Bronchial epithelial cell (primary cell): ENCODE measurements at places on chromosomes 2 and 18. TPM values are rescaled to one million over a fixed set of nuclear protein-coding genes. Genes with fewer than 3 reads are reported as not detected.
A peak's percentile ranks its signal among the peaks of the same experiment; 100 is the strongest.

Gene GKN1
- total RNA-seq = not detected in 2 replicates

Gene LOXHD1
- not detected in 2 replicates for total RNA-seq

Gene PDE1A
- total RNA-seq = 0.13 and 0.53 TPM in 2 replicates

Gene COLEC11
- 0.26 and 0.38 TPM in 2 replicates for total RNA-seq

Gene SERPINB11
- 1.6 and 9.5 TPM in 2 replicates for total RNA-seq

Gene TMEM247
- not detected in 2 replicates for total RNA-seq

Gene PLEKHM3
- 8.1 and 9.5 TPM in 2 replicates for total RNA-seq

Gene MRO
- total RNA-seq = not detected in 2 replicates

Gene UGT1A8
- under 0.01 TPM in 2 replicates for total RNA-seq

Gene WDR12
- total RNA-seq = 19.5 and 55.0 TPM in 2 replicates

Gene SKOR2
- total RNA-seq = not detected in 2 replicates

Gene ZNF24
- total RNA-seq = 28.5 and 32.9 TPM in 2 replicates

Gene CAD
- 21.6 and 24.3 TPM in 2 replicates for total RNA-seq

- no peak for DNase-seq
These were observed 113.0 kb downstream of the ATP9B start for GRCh38 chr18:79182047-79182713.

- DNase-seq = no peak
These were observed 227.6 kb downstream of the SEPTIN10 start for GRCh38 chr2:109386004-109386695.

- no peak for DNase-seq
These were observed 204.9 kb downstream of the FAM210A start for GRCh38 chr18:13521418-13521817.

GRCh38 chr2:72117718-72118117 lies 29.9 kb downstream of the CYP26B1 start:
- DNase-seq = no peak

- DNase-seq = no peak
These were observed 9.8 kb upstream of the ARID5A start for GRCh38 chr2:96526615-96527285.

- no peak for DNase-seq
These were observed 304.0 kb downstream of the ARHGAP15 start for GRCh38 chr2:143433251-143433650.

DNA sequence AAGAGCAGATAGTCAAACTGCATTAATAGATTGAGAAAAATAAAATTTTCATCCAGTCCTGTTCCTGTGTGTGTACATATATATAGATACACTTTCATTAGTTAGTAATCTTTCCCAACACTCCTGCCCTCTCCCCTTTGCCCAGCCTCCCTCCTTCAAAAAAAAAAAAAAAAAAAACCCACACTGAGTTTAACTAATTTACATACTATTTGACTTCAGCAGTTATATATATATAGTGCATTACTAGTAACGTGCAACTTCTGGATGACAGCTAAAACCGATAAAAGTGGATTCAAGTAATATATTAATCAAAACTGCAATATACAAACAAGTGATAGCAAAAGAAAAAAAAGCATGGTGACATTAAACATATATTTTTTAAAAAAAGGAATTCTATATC lies 1.4 kb downstream of the FIGN start:
- DNase-seq = no peak

DNA sequence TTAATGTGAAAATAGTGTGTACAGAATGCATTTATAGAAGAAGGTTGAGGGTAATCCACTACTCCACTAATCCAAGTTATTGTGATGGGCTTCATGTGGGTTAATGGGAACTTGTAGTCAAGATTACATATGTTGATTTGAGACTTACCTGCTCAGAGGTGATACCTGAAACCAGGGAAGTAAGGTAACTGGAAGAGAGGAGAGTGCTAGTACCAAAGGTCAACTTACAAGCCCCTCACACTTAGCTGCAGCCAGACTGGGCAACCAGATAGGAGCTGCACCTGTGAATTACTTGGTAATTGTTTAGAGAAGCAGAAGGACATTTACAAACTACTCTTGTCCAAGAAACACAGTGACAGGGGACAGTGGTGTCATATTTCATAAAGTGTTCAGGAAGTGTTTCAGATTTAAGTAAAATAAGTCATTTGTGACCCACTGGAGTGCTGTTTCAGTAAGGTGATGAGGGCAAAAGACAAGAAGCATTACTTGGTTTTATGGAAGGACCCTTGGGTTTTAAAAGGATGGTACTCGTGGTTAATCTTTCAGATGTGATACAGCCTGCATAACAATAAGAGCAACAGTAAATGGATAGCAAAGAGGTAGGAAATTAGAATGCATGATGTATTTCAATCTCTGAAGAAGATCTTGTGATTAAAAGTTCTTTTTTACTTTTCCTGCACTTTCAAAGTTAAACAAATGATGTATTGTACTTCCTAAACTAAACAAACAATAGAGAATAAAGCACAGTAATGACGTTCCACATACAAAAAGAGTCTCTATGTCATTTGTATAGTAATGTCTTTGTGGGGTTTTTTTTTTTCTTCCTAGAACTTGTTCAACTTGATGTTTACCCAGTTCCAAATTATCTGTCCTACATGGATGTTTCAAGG lies 189.3 kb downstream of the PHLPP1 start:
- DNase-seq = no peak

DNA sequence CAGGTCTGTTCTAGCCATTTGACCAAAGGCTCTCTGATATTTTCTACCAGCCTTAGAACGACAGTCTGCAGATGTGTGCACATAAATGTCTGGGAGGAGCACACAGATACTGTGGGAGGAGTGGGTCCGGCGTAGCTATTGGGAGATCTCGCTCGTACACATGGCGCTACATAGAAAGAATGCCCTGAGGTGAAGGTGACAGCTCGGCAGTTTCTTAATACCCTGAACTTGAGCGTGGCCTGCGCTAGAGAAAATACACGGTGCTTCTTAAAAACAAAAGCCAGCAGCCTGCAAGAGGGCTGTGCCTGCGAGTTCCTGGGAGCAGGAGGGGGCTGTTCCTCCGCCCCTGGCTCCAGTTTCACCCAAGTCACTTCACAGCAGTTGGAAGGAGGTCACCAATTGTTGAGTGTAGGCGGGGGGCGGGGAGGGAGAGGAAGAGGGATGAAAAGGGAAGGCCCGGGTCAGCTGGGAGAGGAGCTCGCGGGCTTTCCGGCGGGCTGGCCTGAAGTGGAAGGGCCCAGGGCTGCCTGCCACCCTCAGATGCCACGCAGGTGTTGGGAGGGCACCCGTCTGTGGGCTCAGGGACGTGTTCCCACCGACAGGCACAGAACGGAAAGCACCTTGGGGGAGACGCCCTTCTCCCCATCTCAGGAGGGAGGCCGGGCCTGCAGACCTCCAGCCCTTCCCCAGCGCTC lies 124.7 kb upstream of the ZNF516 start:
- DNase-seq = no peak

DNA sequence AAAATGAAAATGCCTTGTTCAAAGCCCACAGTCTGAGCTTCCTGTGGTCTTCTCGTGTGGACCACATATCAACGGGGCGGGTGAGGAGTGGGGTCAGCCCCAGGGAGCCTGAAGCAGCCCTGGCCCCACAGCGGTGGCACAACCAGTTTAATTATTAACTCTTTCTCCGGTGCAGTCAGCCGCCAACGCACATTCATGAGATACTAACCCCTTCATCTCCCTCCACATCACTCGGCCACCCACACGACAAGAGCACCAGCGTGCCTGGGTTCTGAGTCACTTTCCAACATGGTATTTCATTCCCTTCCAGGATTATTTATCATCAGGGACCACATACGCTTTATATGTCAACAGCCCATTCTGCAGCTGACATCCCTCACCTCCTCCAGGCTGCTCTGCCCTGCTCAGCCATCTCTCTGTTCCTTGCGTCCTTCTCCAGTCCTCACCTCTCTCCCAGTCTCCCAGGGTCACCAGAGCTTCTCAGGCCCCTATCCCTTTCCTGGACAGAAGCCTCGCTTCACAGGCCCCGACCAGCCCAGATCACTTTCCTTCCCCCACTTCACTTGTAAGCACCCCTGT lies 48.0 kb upstream of the ID2 start:
- peak; percentile 6 for DNase-seq

GRCh38 chr2:201707753-201708152 lies 9.3 kb upstream of the MPP4 start:
- peak; percentile 24 for DNase-seq

- DNase-seq = no peak
These were observed 115.9 kb upstream of the TANK start for GRCh38 chr2:161044095-161044865.

DNA sequence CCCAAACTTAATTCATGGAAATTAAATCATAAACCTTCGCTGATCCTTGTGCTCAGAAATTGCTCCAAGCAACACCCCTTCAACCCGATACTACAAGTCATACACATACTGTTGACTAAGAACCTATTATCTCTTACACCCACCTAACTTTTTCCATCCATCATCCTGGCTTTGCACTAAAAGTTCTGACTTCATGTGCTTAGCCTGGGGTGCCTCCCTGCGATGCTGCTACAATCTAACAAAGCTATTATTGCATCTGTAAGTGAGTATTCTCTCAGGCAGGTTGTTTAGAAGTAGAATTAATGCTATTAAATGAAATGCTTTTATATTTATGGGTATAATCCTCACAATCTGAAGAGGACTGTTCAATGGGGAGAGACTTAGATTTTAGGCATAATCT lies 619.8 kb downstream of the CCDC85A start:
- DNase-seq = no peak

GRCh38 chr2:11579867-11580659 lies 46.2 kb downstream of the GREB1 start:
- no peak for DNase-seq

- peak; percentile 29 for DNase-seq
These were observed 1.6 kb downstream of the NCOA1 start for GRCh38 chr2:24492421-24493279.

DNA sequence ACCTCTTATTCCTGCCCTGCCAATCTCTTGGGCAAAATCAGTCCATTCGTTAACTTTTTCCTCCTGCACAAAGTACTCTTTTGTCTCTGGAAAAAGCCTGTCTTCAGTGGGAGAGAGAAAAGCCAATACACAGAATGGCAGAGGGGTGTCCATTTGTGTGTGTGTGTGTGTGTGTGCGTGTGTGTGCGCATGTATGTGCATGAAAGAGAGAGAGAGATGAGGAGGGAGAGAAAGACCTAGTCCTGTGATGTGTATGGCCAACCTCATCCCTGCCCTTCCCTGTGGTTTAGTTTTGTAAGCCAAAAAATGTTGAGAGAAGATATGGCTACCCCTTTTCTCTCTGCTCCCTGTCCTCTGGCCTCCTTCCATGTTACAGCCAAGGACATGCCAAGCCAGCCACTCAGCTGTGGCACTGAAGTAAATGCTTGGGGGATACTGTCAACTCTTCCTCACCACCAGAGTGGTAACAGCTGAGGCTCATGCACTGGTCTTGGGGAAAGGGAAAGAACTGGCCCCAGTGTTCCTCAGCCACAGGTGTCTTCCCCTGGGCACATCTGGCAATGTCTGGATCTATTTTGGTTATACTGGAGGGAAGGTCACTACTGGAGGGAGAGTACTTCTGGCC lies 10.6 kb downstream of the SLC4A5 start:
- no peak for DNase-seq

DNA sequence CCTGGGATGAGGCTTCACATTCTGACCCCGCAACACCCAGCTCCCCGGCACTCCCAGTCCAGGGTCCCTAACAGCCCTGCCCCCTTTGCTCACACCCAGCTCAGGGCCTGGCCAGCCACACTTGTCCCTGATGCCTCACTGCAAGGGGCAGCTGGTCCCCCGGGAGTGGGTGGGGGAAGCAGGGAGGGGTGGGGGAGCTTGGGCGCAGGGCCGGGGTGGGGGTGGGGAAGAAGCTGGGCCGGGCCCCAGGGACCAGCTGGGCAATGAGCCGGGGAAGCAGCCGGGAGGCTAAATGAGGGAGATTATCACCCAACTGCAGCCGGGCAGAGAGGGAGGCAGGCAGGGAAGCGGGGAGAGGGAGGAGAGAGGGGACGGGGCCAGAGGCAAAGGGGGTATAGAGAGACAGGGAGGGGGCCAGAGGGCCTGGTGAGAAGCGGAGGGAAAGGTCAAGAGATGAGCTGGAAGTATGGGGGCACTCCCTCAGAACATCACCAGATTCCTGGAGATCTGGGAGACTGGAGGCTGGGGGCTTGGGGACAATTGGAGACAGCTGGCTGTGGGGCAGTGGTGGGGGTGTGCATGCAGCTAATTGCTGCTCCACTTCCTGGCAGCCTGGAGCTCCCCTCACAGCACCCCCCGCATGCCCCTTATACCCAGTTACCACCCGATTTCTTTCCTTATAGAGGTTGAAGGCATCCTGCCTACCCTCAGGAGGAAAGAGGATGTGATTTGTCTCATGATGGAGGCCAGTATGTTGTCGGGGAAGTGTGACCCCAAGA lies 2.5 kb upstream of the ASIC4 start:
- DNase-seq = no peak

DNA sequence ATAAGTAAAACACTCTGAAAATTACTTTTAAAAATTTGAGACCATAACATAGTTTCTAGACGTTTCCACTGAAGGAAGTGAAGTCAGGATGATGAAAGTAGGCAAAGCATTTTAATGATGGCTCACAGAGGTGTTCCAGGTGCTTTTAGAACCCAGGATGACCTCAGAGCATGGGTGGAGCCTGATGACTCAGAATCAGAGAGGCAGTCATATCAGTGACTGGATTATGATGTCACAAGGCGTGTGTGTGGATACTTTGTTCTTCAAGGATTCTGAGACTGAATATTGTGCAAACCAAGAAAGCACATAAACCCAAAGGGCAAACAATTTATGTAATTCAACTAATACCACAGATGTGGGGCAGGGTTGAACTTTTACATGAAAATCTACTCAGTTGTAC lies 208.0 kb upstream of the FBXO11 start:
- DNase-seq = peak; percentile 98

GRCh38 chr2:23546913-23547312 lies 161.9 kb downstream of the KLHL29 start:
- DNase-seq = no peak

GRCh38 chr2:137231628-137232027 lies 466.3 kb downstream of the THSD7B start:
- no peak for DNase-seq

DNA sequence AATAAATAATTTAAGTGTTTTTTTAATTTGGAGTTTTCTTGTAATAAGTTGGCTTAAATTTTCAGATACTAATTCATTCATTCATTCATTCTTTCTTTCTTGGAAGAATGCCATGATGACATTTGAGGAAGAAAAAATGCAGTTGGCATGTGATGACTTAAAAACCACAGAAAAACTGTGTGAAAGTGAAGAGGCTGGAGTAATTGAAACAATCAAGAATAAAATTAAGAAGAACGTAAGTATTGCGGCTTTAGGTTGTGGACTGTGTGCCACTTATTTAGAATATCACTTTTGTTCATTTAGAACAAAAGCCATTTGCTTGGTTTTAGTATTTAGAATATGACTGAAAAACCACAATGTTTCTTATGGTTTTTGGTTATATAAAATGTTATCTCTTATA lies 51.4 kb downstream of the TTC39C start:
- DNase-seq = no peak

GRCh38 chr2:94872676-94873361 lies 1.6 kb downstream of the TEKT4 start:
- DNase-seq = no peak

DNA sequence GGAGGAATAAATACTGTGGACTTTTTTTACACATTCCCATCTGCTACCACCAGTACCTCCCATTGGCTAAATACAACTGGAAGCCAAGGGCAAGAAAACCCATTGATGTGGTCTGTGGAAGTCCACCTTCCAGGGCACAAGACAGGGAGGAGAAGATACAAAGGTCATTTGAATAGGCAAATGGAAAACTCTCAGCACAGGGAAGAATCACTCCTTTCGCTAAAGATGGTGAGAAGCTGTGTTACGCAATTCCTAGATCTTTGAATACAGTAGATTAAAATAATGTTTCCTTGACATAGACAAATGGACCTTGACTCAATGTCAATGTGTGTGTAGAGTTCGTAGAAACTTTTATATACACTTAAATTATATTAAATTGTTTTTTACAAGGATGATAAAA lies 70.9 kb upstream of the ERBB4 start:
- DNase-seq = no peak

GRCh38 chr2:159051661-159052060 lies 83.2 kb downstream of the TANC1 start:
- DNase-seq = no peak
